Stimulated activated CD4-positive, alpha-beta T cell treated with anti-CD3 and anti-CD28 coated beads, Interleukin-2, amount 100 ng/mL, for 4 hours (primary cell): ENCODE measurements at places on chromosomes 13 and 19.
A peak's percentile ranks its signal among the peaks of the same experiment; 100 is the strongest.

- DNase-seq, result no peak
Measured at GRCh38 chr19:33248954-33249613, 23.4 kb upstream of the SLC7A10 start.

GRCh38 chr19:525857-526419 is 5.6 kb upstream of the CDC34 start:
- no peak for DNase-seq

- no peak for DNase-seq
Measured at GRCh38 chr13:76873445-76873844, 12.8 kb downstream of the KCTD12 start.

- no peak for DNase-seq
Measured at GRCh38 chr19:32186542-32187330, 158.7 kb upstream of the ZNF507 start.

DNA sequence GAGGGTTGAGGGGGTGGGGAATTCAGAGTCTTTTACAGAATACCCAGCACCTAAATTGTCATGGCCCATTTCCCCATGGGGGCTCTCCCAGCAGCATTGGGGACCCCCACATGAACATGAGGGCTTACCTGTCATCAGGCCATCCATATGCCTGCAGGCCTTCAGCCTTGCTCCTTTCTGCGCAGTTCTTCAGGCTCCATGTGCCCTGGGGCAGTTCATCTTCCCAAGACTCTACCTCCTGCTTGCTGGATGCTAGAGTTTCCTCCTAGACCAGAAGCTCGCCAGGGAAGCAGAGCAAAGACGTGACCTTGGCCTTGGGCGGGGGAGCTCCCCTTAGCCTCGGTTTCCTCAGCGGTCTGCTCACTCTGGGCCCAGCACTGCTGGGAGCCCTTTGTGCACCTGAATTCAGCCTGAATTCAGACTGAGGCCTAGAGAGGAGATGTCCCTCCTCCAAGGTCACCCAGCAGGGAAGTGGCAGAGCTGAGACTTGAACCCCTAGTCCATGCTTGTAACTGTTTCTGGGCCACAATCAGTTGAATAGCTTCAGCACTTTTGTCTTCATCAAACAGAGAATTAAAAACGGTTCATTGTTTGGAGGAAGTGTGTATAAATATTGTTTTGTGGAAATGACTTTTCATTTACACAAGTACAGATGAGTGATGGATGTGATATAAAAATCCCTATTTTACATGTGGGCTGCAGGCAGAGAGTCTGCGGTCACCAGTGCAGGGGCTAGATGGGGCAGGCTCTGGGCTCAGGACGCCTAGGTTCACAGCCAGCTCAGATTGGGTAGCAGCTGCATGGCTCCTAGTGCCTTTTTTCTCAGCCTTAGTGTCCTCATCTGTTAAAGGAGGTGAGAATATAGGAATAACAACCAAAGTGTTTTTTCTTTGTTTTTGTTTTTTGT is 9.5 kb downstream of the PPP5C start:
- DNase-seq, result no peak

DNA sequence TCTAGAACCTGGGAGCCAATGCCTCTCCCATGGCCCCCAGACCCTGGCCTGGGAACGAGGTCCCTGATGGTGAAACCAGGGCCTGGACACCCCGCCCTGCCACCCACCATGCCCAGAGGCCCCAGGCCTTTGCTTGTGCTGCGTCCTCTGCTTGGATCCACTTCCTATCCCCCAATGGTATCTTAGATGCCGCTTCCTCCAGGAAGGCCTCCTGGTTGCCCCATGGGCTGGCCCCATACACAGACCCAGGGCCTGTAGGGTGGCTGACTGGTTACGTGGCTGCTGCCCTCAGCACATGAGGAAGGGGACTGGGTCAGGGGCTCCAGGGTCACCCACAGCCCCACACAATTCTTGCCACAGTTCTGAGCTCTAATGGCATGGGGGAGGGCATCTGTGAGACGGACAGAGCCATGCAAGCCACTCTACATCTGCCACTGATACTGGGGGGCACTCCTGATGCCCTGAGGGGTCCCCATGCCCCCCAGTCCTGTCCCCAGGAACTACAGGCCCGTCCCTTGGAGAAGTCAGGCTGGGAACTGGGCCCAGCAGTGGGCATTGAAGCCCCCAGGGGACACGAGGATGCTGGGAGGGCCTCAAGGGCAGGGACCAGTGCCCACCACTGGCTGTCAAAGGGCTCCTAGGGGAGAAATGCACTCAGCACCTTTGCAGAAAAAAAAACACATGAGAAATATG is 5.0 kb downstream of the RPL36 start:
- DNase-seq, result no peak

DNA sequence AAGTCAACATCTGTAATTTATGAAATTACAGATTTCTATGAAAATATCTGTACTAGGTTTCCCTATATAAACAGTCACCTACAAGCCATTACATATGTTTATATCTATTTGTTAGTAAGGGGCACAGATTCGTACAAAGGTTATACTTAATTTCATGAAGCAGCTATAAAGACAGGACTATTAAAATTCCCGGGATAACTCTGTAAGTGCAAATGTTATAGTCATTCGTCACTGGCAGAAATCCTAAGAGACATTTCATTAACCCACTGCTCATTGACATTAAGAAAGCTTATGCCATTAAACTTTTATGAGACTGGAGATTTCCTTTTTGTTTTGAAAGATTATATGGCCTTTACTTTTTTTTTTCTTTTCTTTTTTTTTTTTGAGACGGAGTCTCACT is 122.9 kb downstream of the MYO16 start:
- DNase-seq, result no peak

- peak; percentile 87 for DNase-seq
Measured at GRCh38 chr19:3700242-3701032, at the start of gene PIP5K1C. Gene PIP5K1C (minus strand): TSS chr19:3700468. CDS start chr19:3700390, 78 bp downstream.

GRCh38 chr13:34883396-34883795 is 58.7 kb upstream of the NBEA start:
- DNase-seq, result no peak

DNA sequence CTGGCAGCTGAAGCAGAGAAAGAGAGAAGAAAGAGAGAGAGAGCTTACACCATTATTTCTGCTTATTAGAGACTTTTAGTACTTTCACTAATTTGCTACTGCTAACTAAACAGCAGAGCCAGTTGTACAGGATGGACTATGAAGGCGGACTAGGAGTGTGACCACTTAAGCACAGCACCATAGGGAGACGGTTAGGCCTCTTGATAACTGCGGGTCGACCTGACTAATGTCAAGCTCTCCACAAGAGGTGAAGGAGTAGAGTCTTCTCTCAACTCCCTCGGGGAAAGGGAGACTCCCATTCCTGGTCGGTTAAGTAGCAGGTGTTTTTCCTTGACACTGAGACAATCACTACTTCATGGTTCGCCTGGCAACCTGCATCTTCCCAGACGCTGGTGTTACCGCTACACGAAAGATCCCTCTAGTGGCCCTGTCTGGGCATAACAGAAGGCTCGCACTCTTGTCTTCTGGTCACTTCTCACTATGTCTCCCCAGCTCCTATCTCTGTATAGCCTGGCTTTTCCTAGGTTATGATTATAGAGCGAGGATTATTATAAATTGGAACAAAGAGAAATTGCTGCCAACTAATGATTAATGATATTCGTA is 5.3 kb upstream of the PSG7 start:
- no peak for DNase-seq

DNA sequence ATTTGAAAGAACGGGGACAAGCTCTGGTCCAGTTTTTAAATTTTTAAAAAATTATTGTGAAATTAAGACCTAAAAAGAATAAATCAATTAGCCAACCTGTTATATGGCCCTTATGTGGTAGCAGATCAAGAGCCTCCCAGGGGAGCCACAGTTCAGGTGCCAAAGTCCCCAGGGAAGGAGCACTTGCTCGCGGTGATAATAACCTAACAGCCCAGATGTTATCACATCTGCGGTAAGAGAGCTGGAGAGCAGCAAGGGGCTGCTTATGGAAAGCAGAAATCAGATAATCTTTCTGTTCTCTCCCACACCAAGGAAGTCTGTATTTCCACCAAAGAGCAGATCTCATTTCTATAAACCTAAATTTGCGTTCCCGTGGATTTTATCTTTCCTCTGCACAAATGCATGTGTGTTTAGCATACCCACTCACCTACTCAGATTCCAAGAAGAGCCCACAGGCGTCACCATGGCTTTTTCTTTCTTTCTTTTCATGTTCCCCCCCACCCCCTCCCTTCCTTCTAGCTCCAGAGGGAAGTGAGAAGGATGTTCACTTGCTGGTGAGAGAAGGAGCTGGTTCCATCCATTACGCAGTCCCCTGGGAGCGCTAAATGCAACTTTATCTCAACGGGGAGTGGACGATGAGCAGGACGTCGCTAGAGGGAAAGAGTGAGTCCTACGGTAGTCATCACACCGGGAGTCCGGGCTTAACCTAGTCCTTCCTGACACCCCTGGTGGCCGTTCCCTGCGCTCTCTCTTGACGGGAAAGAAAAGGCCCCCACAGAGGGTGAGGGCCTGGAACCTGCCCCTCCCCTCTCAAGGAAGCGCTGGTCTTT is 1.6 kb upstream of the POU4F1 start:
- no peak for DNase-seq

DNA sequence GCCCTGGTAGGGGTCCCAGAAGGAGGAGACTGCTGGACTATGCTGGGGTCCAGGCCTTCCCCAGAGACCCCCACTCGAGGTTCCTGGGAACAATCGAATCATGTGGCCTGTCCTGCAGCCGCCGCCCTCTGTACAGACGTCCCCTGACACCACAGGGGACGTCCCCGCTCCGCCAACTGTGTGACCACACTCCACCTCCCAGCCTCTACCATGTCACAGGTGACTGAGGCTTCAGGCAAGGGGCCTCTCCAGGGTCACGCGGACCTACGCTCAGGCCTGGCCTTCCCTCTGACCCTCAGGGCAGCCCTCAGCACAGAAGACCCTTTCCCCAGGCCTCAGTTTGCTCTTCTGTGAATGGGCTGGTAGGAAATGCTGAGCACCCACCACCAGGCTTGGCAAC is 13.1 kb upstream of the TMEM161A start:
- no peak for DNase-seq

DNA sequence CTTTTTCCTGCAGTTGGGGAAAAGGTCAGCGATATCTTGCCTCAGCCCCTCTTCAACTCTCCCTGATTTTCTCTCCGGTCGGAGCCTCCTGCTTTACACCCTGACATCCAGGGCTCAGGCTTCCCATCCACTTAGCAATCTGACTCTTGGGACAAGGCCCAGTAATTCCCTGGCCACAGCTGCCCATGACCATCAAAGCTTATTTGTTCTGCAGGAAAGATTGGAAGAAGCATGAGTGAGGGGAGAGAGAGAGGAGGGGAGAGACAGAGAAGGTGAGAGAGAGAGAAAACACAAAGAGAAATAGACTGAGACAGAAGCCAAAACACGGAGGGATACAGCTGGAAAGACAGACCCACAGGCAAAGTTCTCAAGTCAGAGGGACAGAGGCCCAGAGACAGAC is 13.7 kb downstream of the SYT3 start:
- DNase-seq, result no peak

GRCh38 chr13:35457258-35457657 is 19.2 kb downstream of the MAB21L1 start:
- DNase-seq, result no peak

GRCh38 chr19:23774106-23774505 is 15.4 kb upstream of the ZNF681 start:
- no peak for DNase-seq

DNA sequence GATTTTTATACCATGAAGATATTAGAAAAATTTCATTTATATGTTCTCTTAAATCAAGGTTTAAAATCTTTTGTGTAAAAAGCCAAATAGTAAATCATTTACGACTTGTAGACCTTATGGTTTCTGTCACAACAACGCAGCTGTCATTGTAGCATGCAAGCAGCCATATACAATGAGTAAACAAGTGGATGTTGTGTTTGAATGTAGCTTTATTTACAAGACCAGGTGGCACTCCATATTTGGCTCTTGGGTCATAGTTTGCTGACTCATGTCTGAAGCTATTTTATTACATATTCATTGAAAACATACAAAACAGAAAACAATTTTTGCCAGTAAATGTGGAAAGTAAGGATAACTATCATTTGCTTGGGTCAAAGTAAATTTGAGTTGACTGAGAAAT is 930.8 kb downstream of the SLITRK5 start:
- DNase-seq, result no peak

- no peak for DNase-seq
Measured at GRCh38 chr19:5406816-5407215, 48.4 kb upstream of the ZNRF4 start.

GRCh38 chr19:47797996-47798903 is 6.1 kb downstream of the TPRX1 start:
- DNase-seq, result no peak

- DNase-seq, result no peak
Measured at GRCh38 chr13:108897955-108898354, 268.5 kb downstream of the MYO16 start.

GRCh38 chr19:38670921-38671398 is 23.5 kb downstream of the ACTN4 start:
- no peak for DNase-seq

DNA sequence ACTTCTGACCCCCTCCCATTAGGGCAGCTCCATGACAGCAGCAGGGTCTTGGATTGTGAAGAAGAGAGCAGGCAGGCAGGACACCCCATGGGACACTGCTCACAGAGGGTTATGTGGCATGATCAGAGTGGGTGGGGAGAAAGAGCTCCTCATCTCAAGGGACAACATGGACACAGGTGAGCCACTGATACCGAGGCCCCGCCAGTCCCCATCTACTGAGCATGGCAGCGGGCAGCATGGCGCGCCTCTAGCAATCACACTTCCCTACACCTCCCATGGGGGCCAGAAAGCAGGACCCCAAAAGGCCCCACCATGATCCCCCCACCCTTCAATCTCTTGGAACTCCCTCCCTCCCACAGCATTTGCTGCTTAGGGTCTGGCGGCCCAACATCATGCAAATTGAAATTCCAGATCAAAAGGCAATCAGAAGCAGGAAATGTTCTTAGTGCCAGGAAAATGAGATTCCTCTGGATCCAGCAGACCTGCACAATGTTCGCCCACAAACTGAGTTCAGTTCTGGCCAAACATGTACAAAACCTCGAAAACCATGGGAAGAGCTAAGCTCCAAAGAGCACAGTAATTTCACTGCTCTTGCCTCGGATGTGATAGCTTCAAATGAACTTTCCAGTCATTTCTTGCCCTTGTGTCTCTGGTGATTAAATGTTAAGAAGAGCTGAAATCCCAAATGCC is 14.8 kb downstream of the DOCK9 start:
- no peak for DNase-seq

GRCh38 chr13:46367617-46368327 is 19.3 kb downstream of the RUBCNL start:
- no peak for DNase-seq

- DNase-seq, result no peak
Measured at GRCh38 chr13:32105653-32106313, 74.2 kb downstream of the FRY start.
